Dorsolateral prefrontal cortex (tissue), 122 donors: ENCODE measurements at places on chromosomes 13 and 19. TPM values are rescaled to one million over a fixed set of nuclear protein-coding genes. Genes with fewer than 3 reads are reported as not detected.

GRCh38 chr13:73970421-73971055 is 163.7 kb downstream of the KLF12 start:
- DNase-seq, result peak; percentile 48

ZNF837 gene
- total RNA-seq, result 1.2 TPM

DNA sequence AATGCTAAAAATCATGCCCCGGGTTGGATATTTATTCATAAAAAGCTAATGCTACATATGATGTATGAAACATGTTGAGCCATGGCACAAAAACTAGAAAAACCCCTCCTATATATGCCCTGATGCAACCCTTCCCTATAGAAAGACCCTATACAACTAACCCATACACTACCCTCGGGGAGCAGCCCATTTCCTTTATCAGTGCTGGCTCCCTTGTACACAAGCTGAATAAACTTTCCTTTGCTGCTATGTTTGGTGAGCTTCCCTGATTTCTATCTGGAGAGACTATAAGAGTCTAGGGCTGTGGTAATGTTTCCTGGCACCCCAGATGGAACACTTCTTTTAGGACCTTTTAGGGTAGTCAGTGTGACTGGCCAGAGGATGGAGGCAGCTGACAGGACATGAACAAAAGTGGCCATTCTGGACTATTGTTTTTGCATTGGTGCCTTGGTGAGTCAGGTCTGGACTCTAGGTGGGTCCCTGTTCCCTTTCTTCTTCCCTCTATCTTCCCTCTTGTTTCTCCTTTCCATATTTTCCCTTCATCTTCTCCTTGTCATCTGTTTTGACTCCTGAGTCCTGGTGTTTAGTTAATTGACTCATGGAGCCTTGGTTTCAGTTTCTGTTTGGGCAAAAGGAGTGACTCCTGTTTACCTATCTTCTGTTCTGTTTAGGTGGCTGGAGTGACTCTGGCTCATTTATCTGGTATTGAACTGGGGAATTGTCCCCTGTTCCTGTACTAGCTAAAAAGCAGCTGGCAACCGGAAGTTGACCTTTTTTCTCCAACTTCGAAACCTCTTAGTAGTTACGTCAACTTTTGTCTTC is 1321.8 kb upstream of the PCDH9 start:
- DNase-seq, result no peak

TEX29 gene
- 6.4 TPM for total RNA-seq

- no peak for DNase-seq
Observed at GRCh38 chr13:39407786-39408185, 195.2 kb downstream of the LHFPL6 start.

DNA sequence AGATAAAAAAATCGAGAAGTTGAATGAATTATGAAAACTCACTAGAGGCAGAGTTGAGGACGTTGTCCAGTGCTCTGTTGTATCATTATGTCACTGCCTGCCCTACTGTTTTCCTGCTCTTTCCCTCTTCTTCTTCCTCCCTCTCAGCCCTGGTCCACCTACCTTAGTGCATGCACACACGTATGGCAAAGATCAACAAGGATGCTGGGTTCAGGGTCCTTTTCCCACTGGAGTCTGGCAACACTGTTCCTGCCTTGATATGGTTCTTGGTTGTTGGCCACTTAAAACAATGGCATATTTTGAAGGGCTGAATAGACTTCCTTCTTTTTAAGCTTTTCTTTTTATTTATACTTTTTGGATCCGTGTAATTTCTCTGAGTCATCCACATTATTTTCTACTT is 74.5 kb downstream of the LRCH1 start:
- no peak for DNase-seq

NLRP5 gene
- not detected for total RNA-seq

GRCh38 chr13:43325636-43326035 is 302.2 kb downstream of the DNAJC15 start:
- no peak for DNase-seq

- no peak for DNase-seq
Observed at GRCh38 chr19:3178973-3179738, 587 bp downstream of the S1PR4 start.

ADPRHL1 gene
- total RNA-seq, result 8.2 TPM

GRCh38 chr13:64716936-64717335 is 2513.2 kb downstream of the PCDH9 start:
- no peak for DNase-seq

DNA sequence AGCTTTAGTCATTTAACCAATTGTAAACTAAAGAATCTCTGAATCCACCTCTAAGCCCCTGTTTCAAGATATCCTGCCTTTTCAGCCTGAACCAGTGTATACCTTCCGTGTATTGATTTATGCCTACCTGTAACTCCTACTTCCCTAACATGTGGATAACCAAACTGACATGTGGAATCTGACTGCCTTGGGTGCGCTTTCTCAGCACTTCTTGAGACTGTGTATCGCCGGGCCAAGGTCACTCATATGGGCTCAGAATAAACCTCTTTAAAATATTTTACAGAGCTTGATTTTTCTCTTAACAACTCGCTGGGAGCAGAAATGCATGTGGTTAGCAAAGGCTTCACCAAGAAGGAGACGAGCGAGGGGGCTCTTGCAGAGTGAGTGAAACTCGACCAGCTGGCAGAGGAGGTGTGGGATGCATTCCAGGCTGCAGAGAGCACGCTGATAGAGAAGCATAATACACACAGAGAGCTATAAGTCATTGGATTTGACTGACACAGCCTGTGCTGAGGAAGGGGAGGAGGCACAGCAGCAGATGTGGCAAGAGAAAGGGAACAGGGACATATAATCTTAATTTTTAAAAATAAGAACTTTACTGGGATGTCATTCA is 268.2 kb upstream of the MAB21L1 start:
- DNase-seq, result no peak

- DNase-seq, result peak; percentile 98
Observed at GRCh38 chr19:14419106-14419813, at the start of gene DDX39A. TSS of gene DDX39A (minus strand) at chr19:14419341. CDS start at chr19:14413220, 6,121 bp downstream.

DNA sequence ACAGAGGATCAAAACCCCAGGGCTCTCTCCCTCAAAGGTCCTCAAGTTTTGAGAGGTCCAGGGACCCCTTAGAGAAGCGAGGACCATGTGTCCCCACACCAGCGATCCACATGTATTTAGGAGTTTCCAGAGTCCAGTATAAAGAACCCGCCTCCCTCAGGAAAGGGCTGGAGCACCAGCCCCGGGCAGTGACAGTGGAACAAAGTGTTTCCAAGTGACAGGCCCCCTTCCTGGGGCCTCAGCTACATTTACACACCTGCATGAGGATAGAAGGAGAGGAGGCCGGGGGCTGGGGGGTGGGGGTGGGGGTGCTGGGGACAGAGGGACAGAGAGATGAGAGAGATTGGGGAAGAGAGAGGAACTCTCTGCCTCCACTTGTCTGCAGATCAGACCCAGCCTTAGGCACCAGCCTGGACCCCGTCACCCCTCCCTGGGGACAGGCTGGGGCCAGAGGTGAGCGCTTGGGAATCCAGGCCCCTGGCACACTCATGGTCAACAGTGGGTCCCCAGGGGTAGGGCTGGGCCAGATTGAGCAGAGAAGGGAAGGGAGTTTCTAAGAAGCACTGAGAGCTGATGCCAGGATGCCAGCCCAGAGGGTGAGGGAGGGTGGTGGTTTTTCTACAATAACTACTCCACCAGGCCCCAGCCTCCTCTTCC is 802 bp downstream of the BCAM start:
- DNase-seq, result no peak

SIGLEC12 gene
- total RNA-seq, result not detected

ATP1A3 gene
- total RNA-seq, result 646 TPM

DNA sequence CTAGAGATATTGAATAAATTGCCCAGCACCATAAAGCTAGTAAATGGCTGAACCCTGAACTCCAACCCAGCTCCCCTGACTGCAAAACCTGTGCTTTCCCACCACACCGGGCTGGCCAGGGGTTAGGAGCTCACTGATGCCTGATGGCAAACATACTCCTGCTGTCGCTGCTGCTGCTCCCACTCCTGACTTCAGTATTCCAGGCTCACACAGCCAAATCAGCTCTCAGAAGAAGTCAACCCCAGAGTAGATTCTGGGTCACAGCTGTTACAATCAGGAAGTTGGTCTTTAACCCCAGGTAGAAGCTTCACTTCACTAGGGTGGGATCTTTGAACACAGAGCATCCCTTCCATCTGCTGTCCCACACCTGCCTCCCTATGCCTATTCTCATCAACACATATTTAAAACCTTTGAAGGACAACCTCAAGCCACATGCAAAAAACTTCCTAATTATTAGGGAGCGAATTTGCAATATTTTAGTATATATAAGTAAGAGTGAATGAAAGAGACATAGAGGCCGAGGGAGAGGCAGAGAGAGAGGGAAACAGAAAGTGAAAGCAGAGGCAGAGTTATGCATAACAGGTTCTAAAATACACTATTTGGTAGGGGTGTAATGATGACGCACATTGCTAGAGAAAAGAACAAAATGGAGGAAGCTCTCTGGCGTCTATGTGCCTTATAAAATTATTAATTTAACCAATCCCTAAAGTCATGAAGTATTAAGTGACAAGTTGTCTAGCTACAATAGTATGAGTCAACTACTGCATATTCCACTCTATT is 99.4 kb upstream of the SERP2 start:
- DNase-seq, result no peak

DNA sequence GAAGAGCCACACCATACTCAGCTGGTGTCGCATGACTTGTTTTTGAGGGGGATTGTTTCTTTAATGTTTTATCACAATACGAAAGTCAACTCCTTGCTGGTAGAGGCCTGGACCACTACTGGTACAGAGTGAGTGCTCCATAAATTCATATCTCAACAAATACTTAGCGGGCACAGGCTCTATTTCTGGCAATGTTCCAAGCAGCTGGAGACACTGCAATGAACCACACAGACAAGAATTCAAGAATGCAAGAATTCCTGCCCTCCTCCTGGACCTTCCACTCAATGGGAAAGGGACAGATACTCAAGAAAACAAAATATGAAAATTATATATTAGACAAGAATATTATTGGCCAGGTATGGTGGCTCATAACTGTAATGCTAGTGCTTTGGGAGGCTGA is 5.1 kb upstream of the FXYD5 start:
- no peak for DNase-seq

SHC2 gene
- 64.4 TPM for total RNA-seq

DNA sequence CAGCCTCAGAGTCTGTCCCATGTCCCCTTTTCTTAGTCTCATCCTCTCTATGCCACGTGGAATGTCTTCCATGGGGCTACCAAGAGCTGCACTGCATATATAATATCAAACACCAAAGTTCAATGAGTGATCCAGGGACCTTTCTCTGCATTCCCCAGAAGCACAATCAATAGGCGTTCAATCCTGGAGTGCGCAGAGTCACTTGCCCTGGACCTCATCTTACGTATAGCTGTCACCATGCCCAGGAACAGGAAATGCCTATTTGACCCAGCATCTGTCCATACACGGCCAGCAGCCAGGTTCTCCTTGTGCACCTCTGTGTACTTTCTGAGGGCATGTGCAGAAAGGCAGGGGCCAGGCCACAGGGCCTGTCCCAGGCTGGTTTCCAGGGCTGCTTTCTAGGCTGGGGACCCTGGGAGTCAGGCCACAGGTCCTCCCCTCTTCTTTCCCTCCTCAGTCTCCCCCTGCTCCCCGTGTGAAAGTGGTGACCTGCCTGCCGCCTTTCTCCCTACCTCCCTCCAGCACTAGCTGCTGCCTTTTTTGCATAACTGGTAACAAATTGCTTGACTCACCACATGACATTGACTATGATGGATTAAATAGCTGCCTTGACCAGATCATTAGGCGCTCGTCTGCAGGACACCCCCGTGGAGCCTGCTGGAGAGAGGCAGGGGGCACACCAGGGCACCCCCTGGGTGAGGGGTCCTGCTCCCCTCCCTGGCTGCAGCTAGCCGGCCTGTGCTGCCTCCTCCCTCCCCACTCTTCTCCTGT is 222.0 kb downstream of the ZNF536 start:
- DNase-seq, result no peak

GRCh38 chr19:47476438-47476972 is 4.8 kb upstream of the SLC8A2 start:
- DNase-seq, result no peak

DNA sequence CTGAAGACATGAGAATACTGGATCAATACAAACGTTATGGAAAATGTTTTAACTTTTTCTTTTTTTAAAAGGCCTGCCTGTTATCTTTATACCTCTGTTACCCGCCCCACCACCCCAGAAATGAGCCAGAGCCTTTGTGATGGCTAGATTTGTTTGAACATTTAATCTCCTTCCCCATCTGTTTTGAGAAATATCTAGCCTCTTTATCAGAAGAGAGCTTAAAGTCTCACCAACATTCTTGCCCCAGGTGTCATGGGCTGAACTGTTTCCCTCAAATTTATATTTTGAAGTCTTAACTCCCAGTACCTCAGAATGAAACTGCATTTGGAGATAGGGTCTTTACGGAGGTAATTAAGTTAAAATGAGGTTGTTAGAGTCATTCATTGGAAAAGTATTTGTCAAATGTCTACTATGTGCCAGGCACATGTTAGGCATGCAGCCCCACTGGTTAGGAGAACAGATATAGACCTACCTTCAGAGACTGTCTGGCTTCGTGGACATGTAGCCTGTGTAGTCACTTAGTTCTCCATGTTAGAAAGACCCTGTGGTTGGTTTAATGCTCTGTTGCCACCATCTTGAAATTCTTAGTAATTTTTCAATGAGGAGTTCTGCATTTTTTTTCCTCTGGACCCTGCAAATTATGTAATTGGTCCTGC is 6.3 kb upstream of the RB1 start:
- no peak for DNase-seq

PODNL1 gene
- 1.4 TPM for total RNA-seq

- no peak for DNase-seq
Observed at GRCh38 chr13:110566171-110566570, 4.6 kb upstream of the RAB20 start.

DNA sequence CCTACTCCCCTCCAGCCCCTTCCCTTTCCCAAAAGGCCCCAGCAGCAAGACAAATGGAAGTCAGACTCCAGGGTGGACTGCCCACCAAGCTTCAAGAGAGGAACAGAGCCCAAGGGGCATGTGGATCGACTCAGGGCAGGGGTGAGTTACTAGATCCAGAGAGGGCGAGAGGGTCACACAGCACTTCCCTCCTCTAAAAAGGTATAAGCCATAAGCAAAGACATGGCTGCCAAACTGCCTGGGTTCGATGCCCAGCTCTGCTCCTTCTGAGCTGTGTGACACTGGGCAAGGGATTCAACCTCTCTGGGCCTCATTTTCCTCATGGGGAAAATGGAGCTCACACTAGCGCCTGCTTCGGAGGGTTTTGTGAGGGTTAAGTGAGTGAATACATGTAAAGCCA is 3.8 kb downstream of the PPP1R14A start:
- no peak for DNase-seq

DNA sequence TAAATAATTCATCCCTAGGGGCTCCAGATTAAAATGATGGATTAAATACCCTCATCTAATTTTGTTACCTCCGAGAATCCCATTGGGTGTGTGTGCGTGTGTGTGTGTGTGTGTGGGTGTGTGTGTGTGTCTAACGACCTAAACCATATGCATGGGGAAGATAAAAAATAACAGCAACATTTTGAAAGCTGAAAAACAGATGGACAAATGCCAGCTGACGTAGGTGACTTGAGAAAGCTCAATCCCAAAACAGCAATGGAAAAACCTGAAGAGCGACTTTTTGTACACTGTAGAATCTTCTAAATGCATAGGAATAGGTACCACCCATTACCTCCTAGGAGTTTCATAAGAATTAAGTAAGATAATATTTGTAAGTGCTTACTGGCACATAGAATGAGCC is 8.7 kb upstream of the RPL21 start:
- no peak for DNase-seq
